ENCODE measurements at places on chromosomes 3 and 15.

DNA sequence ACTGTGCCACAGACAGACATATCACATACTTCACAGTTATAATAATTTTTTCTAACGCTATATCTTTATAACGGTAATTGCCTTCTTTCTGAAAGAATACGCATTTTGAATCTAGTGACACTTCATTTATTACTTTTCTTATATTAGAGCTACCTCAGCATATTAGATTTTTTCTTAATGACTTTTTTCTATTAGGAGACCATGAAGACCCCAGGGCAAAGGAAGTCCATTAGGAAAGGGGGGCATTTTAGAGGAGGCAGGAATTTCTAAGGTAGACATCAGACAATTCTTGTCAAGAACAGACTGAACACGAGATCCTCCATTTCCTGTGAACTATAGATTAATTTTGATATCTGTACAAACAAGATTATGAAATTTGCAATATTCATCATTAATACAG, 90.5 kb upstream of the NSMCE3 start:
- DNase-seq: no peak

GRCh38 chr15:84749111-84749991, 959 bp downstream of the ZNF592 start:
- DNase-seq: no peak

DNA sequence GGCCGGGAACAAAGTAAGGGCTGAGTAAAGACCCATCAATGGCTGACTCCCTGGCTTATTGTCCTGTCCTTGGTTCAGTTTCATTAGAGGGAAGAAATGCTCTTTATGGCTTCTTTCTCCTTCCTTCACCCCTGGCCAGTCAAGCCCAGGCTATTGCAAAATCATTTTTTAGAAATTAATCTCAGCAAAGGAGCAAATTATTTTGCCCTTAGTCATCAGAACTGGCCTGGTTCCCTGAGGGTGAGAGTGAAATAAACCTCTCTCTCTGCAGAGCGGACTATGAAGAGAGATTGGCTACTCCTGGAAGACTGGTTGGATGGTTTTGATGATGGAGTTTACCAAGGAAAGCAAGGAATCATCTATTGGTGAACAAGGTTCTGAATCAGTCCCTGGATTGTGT, 52.7 kb upstream of the OXTR start:
- peak; percentile 46 for DNase-seq

DNA sequence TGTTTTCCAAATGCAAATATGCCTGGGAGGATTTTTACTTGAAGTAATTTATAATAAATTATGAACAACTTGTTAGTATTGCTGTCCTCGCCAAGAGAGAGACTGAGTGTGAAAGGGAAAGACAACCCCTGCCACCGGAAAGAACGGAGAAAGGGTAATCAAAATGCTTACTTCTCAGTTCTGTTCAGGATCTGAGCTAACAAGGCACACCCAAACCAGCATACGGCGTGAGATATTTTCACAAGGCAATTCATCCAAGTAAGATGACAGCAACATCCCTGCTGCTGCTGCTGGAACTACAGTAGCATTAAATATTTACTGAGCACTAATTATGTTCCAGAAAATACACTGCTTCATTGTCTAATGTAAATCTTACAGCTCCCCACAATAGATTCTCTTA, 96.1 kb downstream of the KBTBD8 start:
- DNase-seq: no peak

GRCh38 chr3:187012609-187013051, 82.3 kb downstream of the ST6GAL1 start:
- DNase-seq: no peak

GRCh38 chr3:151895478-151896241, 22.2 kb downstream of the SUCNR1 start:
- DNase-seq: no peak

- no peak for DNase-seq
These were observed 14.5 kb downstream of the PTPRG start for GRCh38 chr3:61575893-61576292.

- no peak for DNase-seq
These were observed 512.5 kb downstream of the ROBO1 start for GRCh38 chr3:79255292-79255691.

DNA sequence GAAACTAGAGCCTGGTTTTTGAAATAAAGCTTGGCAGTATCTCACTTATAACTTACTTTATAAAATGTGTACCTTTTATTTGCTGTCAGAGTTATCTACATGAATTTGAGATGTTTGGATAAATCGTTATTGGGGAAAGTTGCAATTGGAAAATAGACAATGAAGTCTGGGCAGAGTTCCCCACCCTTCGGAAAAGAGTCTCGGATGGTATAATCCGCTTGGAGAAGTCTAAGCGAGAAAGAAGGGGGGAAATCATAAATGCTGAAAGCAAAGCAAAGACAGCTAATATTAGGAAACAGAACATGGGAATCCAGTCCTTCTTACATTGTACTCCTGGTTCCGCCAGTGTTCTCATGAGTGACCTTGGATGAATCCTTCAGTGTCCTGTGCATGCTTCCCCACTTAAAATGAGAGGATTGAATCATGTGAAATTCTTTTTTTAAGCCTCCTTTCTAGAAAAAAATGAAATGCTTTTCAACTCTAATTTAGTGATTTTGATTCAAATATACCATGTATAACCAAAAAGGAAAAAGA, 162.4 kb downstream of the ATG7 start:
- DNase-seq: no peak

DNA sequence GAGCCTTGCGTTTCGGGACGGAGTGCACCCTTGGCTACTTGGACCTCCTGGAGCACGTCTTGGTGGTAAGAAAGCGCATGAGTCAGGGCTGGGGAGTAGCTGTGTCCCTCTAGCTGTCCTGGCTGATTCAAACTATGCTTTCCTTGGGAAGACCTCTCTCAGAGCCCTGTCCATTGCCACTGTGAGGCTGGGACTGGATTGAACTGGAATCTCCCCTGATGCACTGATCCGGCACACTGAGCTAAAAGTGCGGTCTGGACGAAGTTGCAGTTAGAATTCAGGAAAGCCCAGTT, 232.6 kb upstream of the TPM1 start:
- no peak for DNase-seq

- no peak for DNase-seq
These were observed 106.6 kb upstream of the IGSF10 start for GRCh38 chr3:151567477-151567876.

DNA sequence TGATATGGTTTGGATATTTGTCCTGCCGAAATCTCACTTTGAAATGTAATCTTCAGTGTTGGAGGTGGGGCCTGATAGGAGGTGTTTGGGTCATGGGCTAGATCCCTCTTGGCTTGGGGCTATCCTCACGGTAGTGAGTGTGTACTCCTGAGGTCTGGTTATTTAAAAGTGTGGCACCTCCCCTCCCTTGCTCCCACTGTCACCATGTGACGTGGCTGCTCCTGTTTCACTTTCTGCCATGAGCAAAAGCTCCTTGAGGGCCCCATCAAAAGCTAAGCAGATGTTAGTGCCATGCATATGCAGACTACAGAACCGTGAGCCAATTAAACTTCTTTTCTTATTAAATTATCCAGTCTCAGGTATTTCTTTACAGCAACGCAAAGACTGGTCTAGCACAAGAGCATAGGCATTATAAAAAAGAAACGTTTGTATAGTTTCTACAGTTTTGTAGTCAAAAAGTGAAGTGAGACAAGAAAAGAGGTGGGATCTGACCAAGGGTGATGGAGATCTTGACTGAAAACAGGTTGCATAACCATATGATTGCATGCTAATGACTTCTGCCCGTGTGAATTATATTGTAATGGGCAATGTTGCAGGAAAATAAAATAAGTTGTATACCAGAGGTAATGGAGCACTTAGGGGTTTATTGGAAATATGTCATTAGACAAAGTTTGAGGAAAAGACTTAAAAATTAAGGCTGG, 28.5 kb upstream of the CLASP2 start:
- DNase-seq: no peak

DNA sequence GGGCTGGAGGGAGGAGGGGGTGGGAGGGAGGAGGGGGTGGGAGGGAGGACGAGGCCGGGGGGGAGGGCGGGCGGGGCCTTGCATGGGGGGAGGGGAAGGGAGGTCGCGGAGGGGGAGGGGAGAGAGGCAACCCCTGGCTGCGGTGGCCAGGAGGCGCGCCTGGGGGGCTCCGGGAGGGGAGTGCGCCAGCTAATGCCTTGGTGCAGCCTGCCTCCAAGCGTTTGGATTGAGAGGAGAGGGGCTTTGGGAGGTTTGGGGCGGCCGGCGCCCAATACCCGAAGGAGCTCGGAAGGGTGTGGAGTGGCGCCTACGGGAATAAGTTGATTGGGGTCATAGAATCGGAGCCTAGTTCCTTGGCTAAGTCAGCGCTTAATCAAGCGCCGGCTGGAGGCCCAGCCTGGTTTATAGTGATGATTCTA, 557 bp downstream of the TFG start:
- DNase-seq: peak; percentile 17

- no peak for DNase-seq
These were observed 39.8 kb downstream of the IDH2 start for GRCh38 chr15:90062462-90062932.

DNA sequence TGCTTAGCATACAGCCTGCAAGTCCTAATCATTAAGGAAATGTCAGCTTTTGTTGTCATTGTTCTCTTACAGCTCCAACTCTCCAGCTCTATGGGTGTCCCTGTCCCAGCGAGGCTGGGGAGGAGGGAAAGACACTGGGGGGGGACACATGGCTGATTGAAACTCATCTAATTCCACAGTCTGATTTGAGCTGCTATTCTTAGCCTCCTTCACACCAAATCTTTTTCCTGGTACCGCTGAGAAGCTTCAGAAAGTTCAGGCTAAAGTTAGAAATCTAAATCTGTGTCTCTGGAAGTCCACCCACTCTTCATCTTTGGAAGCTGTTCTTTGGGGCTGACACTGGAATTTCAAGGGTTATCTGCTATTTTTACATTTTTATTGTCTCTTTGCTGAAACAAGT, 61.3 kb upstream of the RASGRP1 start:
- DNase-seq: no peak

- DNase-seq: no peak
These were observed 154.6 kb downstream of the PTPRG start for GRCh38 chr3:61715886-61716527.

- DNase-seq: peak; percentile 71
These were observed 11.0 kb upstream of the PDCD6IP start for GRCh38 chr3:33787328-33788009.

DNA sequence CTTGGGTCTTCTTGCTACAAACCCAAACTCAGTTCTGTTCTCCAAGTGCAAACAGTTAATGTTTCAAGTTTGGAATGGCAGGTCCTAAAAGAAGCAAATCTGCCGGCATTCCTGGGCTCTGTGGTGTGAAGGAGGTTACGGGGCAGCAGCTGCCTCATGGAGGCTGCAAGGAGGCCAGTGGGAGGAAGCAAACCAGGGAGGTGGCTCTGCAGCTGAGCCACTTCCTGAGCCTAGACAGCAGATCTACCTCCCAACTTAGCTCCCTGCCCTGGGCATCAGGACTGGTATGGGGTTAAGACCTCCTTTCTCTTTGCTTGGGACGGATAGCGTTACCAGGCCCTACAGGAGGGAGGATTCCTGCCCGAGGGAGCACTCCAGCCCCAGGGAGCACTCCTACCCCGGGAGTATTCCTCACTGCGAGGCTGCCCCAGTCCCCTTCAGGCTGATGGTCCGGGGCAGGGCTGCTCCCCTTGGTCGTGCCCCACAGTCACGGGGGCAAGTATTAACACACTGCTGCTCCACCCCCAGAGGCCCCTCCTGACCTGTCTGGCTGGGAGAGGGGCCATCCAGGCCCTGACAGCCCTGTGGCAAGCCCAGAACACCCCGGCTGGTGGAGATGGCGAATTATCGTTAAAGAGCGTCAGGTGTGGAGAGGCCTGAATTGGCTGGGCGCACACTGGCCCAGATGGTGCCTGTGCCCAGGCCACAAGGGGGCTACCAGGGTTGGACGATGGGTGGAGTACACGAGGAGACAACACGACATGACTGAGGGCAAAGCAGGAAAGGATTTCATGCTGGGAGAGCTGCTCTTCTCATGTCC, 129.9 kb downstream of the ATP10A start:
- DNase-seq: no peak

DNA sequence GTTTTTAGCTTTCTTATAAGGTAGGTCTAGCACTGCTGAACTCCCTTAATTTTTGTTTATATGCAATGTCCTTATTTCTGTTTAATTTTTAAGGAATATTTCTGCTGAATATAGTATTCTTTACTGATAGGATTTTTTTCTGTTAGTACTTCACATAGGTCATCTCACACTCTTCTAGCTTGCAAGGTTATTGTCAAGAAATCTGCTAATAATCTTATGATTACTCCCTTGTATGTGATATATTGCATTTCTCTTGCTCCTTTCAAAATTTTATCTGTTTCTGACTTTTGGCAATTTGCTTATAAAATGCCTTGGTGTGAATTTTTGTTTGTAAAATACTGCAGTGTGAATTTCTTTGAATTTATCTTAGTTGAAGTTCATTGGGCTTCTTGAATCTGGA, 298.4 kb downstream of the GAP43 start:
- no peak for DNase-seq

- no peak for DNase-seq
These were observed 14.2 kb upstream of the MB21D2 start for GRCh38 chr3:192931825-192932224.

DNA sequence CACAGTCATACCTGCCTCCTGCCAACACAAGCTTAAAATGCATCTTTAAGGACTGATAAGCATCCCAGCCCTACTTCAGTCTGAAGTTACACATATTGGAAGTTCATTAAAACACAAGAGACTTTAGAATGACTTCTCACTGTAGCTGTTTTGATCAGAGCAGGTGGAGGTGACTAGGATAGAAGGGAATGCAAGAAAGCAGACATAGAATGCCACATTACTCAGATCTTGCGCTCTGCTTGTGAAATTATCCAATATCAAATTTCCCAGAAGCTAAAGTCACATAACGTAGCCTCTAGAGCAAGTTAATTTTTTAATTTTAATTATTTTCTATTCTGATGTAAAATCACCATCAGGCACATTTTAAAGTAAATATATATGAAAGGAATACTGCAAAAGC, 306.5 kb downstream of the PLOD2 start:
- DNase-seq: no peak

DNA sequence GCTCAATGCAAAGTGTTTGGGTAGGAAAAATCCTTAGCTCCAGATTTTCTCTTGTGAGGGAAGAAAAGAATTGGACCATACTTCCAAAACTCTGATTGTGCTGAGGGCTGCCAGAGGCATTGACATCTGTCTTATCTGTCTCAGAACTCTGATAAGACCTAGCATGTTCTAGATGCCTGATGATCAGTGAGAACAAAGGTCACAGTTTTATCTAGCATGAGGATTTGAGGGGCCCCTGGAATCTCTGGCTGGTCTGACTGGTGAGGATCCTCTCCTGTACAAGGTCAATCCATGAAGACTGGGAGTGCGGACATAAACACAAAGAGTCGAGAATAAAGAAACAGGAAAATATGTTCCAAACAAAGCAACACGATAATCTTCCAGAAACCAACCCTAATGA, 40.1 kb downstream of the GPR149 start:
- DNase-seq: no peak

DNA sequence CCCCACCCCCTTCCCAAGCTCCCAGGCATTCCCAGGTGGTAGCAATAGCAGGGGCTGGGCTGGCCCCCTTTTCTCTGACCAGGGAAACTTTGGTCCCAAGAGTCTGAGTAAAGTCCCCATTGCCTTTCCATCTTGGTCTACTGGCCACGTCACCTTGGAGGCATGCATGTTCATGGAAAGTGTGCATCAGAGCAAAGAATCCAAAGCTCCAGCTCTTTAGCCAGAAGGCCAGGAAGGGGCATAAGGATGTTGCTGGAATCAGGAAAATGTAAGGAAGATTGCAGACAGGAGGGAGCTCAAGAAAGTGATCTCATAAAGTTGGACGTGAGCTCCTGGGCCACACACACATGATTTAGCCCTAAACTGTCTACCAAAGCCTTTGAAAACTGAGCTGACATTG, 63.6 kb downstream of the KBTBD12 start:
- DNase-seq: no peak

GRCh38 chr15:73709241-73709640, 25.1 kb downstream of the CD276 start:
- no peak for DNase-seq

Data from AG08395 (cell line).